ENCODE measurements at places on chromosomes 12 and 14.

GRCh38 chr14:90569606-90570387 is 173.0 kb downstream of the CALM1 start:
- DNase-seq: no peak

- DNase-seq: no peak
These were observed 7.1 kb upstream of the CCDC175 start for GRCh38 chr14:59583755-59584154.

- no peak for DNase-seq
These were observed 49.4 kb downstream of the DGLUCY start for GRCh38 chr14:91163316-91163715.

DNA sequence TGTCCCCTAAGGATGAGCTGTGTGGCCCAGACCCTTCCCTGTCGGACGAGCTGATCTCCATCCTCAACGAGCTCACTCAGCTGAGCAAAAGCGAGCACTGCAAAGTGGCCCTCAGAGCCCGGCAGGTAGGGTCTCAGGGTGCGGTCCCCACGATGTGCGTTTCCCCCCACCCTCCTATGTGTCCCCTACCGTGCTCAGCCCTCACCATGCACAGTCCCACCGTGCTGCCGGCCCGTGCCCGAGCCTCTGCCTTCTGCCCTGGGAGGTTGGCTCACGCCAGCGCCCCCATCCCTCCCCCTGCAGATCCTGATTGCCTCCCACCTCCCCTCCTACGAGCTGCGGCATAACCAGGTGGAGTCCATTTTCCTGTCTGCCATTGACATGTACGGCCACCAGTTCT is 86.6 kb downstream of the FOXN4 start:
- DNase-seq: no peak

DNA sequence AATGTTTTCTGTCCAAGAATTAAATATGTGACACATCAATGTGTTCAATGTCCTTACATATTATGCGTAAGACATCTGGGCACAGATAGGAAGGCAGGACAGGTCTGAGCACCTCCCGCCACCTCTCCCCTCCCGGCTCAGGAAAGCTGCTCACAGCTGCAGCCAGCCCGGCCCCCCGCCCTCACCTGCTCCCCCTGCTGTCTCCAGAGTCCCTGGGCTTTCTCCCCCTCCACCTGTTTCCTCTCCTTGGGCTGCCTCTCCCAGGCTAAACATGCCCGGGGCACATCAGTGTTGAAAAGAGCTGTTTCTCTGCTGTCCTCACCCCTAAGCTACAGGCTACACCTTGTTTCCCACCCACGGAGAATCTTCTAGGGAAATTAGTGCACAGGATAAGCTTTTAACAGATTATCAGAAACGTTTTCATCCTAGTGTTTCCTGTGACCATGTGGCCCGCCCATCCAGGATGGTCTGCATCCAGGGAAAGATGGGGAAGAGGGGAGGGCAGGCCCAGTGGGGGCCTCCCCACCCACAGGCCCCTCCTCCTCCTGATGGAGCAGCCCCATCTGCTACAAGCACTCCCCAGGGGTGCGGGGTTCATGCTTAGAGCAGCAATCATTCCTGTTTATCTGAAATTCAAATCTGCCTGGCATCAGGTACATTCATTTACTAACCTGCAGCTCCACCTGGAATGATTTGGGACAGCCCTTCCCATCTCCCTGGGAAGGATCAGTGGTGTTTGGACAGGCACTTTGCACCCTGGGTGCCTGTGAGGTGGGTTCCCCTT is 273.8 kb upstream of the SFSWAP start:
- no peak for DNase-seq

GRCh38 chr12:80807640-80808288 is 91.1 kb downstream of the MYF5 start:
- no peak for DNase-seq

DNA sequence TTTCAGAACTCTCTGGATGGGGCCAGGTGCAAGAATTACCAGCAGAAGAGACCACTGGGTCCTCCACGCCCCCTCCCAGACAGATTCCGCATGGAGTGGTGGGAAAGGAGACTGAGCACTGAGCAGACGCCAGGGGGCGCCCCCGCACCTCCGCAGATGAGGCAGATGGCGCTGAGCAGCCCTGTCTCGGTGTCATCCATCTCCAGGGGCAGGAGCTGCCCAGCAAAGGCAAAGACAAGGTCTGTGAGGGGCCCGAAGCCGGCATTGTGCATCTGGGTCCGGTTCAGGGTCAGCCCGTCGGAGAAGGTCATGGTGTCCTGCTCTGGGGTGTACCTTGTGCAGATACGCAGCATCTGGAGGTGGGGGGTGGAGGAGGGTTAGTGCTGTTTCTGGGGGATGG is 6.3 kb upstream of the ITGB7 start:
- no peak for DNase-seq

- no peak for DNase-seq
These were observed 11.4 kb upstream of the SLC8B1 start for GRCh38 chr12:113346353-113346752.

DNA sequence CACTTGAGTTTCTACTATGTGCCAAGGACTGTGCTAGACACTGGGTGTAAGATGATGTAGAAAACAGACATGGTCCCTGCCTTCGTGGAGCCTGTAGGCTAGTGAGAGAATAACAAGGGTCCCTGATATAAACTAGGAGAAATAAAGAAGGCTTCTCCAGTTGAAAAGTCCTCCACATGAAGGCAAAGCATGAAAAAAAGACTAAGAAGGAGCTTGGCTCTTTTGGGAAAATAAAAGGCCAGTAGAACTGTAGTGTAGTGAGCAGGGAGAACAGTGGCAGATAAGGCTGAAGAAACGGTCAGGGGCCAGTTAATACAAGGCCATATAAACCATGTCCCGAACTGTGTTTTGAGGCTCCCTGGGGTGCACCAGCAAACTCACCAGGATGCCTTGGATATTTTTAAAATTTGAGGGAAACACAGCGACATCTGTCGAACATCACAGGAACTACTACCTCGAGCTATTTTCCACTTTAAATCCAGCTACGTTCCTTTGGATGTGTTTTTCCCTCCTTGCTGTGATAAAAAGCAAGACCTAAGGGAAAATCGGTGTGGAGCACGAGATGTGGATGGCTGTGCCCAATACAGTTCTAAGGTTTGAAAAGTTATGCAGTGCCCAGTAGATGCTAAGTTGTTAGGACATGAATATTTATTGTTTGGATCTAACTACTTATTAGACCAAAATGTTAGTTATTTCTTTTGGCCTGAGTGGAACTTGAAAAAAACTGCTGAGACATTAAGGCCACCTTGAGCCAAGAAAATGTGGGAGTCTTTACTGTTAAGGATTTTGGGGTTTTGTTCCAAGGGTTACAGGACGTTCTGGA is 8.5 kb upstream of the CFL2 start:
- peak; percentile 28 for DNase-seq

DNA sequence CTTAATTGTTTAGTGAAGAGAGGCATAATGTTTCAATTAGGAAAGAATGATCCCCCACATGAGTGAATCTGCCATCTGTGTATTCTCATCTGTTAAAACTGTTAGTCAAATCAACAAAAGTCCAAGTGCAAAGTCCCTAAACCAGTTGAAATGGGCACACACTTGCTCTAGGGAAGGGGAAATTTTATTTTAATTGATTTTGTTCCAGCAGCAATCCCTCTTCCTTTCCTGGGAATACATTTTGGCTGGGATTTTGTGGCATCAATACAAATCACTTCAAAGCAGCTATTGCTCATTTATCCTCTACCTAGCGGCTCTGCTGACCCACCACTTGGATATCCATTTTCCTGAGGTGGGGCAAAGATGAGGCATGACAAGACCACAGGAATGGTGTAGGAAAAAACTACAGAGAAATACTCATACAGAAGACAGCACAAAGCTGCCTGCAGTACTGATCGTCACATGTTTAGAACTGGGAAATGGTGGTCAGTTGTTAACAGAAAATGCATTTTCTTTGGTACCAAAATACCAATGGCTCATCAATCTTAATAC is 9.8 kb upstream of the SSTR1 start:
- no peak for DNase-seq
